ENCODE measurements at places on chromosomes 3 and 15.

DNA sequence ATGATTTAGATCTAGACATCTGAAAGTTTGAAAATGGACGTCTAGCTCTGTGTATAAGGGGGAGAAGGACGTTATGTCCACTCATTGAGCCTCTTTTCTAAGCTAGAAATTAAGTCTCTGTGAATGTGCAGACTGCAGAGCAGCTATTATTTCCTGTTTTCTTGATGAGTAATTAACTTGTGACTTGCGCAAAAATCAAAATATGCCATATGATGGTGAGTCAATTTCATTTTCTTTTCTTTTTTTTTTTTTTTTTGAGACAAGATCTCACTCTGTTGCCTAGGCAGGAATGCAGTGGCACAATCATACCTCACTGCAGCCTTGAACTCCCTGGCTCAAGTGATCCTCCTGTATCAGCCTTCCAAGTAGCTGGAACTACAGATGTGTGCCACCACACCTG is 14.1 kb downstream of the LACTB start:
- no peak for DNase-seq
- H3K4me1 ChIP-seq, result no peaks in the 10 kb centered on the region
- peaks cover 9% of the 10 kb centered on the region for H3K36me3 ChIP-seq
- H3K27ac ChIP-seq, result no peak overlapping the region

DNA sequence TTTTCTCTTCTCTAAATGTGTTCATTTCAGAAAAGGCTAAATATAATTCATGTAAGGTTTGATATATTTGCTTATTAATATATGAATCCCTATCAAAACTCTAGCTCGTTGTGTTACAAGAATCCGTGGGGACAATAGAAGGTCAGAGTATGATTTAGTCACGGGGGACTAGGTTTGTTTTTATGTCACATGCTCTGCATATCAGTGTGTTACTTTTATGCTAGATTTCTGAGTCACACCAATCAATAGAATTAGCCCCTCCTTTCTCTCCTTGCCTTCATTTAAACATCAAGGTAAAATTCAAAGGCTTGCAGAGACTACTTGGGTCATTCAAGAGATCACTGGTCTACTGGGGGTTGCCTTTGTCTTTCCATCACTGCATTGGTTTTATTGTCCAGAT is 636.1 kb downstream of the NR2F2 start:
- no peaks in the 10 kb centered on the region for H3K36me3 ChIP-seq
- DNase-seq, result no peak
- H3K4me3 ChIP-seq, result no peak overlapping the region

- no peak overlapping the region for H3K27ac ChIP-seq
- DNase-seq, result no peak
- H3K27me3 ChIP-seq, result no peaks in the 10 kb centered on the region
- peaks cover 48% of the 10 kb centered on the region for H3K36me3 ChIP-seq
These were observed 3.0 kb downstream of the TRAK1 start for GRCh38 chr3:42094128-42094527.

- H3K4me3 ChIP-seq, result no peak overlapping the region
- H3K27ac ChIP-seq, result no peak overlapping the region
- H3K4me1 ChIP-seq, result peaks cover 12% of the 10 kb centered on the region
- peaks cover 5% of the 10 kb centered on the region for H3K27me3 ChIP-seq
- H3K36me3 ChIP-seq, result no peaks in the 10 kb centered on the region
These were observed 159.1 kb downstream of the CHL1 start for GRCh38 chr3:355622-356021.

- no peaks in the 10 kb centered on the region for H3K36me3 ChIP-seq
- no peaks in the 10 kb centered on the region for H3K27me3 ChIP-seq
- no peak for DNase-seq
- H3K4me3 ChIP-seq, result no peak overlapping the region
- H3K4me1 ChIP-seq, result no peaks in the 10 kb centered on the region
These were observed 29.0 kb upstream of the SLC2A2 start for GRCh38 chr3:171055336-171056178.

- no peak for DNase-seq
- peaks cover 5% of the 10 kb centered on the region for H3K4me1 ChIP-seq
- no peak overlapping the region for H3K27ac ChIP-seq
- no peak overlapping the region for H3K4me3 ChIP-seq
- H3K27me3 ChIP-seq, result no peaks in the 10 kb centered on the region
- no peaks in the 10 kb centered on the region for H3K36me3 ChIP-seq
These were observed 35.9 kb downstream of the ARPP21 start for GRCh38 chr3:35675206-35675605.

DNA sequence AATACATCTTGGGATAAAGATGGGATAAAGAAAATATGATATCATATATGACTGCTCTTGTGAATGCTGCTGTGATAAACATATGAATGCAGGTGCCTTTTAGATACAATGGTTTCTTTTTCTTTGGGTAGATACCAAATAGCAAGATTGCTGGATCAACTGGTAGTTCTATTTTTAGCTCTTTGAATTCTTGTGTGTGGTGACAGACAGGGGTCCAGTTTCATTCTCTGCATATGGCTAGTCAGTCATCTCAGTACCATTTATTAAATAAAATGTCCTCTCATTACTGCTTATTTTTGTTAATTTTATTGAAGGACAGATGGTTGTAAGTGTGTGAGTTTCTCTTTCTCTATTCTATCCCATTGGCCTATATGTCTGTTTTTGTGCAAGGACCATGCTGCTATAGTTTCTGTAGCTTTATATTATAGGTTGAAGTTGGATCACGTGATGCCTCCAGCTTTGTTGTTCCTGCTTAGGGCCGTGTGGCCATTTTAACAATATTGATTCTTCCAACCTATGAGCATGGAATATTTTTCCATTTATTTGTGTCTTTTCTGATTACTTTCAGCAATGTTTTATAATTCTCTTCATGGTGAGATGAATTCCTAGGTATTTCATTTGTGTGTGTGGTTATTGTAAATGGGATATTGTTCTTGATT is 1089.8 kb upstream of the CADM2 start:
- DNase-seq, result no peak
- H3K4me3 ChIP-seq, result no peak overlapping the region
- no peaks in the 10 kb centered on the region for H3K27me3 ChIP-seq
- no peaks in the 10 kb centered on the region for H3K4me1 ChIP-seq
- no peak overlapping the region for H3K27ac ChIP-seq
- no peaks in the 10 kb centered on the region for H3K36me3 ChIP-seq

- no peak overlapping the region for H3K4me3 ChIP-seq
- no peaks in the 10 kb centered on the region for H3K36me3 ChIP-seq
- no peaks in the 10 kb centered on the region for H3K27me3 ChIP-seq
These were observed 5.6 kb upstream of the ZNF80 start for GRCh38 chr3:114242947-114243346.

GRCh38 chr3:12737319-12737718 is 21.7 kb downstream of the TMEM40 start:
- H3K4me1 ChIP-seq, result no peaks in the 10 kb centered on the region
- H3K4me3 ChIP-seq, result no peak overlapping the region
- no peaks in the 10 kb centered on the region for H3K36me3 ChIP-seq
- no peak for DNase-seq
- peaks cover 16% of the 10 kb centered on the region for H3K27me3 ChIP-seq
- H3K27ac ChIP-seq, result no peak overlapping the region

GRCh38 chr3:46183330-46183729 is 24.8 kb downstream of the CCR1 start:
- H3K4me1 ChIP-seq, result no peaks in the 10 kb centered on the region
- H3K27me3 ChIP-seq, result peaks cover 4% of the 10 kb centered on the region
- H3K36me3 ChIP-seq, result no peaks in the 10 kb centered on the region
- no peak for DNase-seq
- no peak overlapping the region for H3K27ac ChIP-seq
- no peak overlapping the region for H3K4me3 ChIP-seq

DNA sequence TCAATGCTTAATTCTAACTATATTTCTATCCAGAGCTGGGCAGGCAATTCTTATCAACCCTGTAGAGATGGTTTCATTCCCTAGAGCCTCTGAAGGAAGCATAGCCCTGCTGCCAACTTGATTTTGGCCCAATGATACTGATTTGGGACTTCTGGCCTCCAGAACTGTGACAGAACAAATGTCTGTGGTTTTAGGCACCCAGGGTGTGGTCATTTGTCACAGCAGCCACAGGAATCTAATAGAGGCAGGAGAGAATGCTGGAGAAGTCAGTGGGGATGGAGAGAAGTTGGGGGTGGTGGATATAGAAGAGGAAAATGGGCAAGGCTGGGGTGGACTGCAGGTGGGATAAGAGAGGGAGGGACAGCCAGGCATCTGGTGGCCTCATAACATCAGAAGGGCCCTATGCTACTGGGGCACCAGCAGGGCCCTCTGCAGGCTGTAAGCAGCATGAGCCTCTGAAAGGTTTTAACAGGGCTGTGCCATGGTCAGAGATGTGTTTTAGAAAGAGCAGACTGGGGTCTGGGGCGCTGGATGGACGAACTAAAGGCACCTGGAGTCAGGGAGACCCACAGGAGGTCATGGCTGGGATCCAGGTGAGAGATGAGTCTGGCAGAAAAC is 19.8 kb downstream of the MRPS11 start:
- peaks cover 28% of the 10 kb centered on the region for H3K27me3 ChIP-seq
- H3K27ac ChIP-seq, result no peak overlapping the region
- H3K4me3 ChIP-seq, result no peak overlapping the region
- no peaks in the 10 kb centered on the region for H3K4me1 ChIP-seq

GRCh38 chr3:197343656-197344408 is 45.4 kb upstream of the DLG1 start:
- H3K4me1 ChIP-seq, result peaks cover 20% of the 10 kb centered on the region
- H3K27ac ChIP-seq, result no peak overlapping the region
- no peak for DNase-seq
- H3K4me3 ChIP-seq, result no peak overlapping the region

- H3K36me3 ChIP-seq, result peaks cover 21% of the 10 kb centered on the region
- DNase-seq, result no peak
- no peaks in the 10 kb centered on the region for H3K27me3 ChIP-seq
- peak overlapping the region; percentile 26 for H3K27ac ChIP-seq
- H3K4me3 ChIP-seq, result no peak overlapping the region
- H3K4me1 ChIP-seq, result peaks cover 38% of the 10 kb centered on the region
These were observed 82.2 kb downstream of the RORA start for GRCh38 chr15:61146931-61147230.

DNA sequence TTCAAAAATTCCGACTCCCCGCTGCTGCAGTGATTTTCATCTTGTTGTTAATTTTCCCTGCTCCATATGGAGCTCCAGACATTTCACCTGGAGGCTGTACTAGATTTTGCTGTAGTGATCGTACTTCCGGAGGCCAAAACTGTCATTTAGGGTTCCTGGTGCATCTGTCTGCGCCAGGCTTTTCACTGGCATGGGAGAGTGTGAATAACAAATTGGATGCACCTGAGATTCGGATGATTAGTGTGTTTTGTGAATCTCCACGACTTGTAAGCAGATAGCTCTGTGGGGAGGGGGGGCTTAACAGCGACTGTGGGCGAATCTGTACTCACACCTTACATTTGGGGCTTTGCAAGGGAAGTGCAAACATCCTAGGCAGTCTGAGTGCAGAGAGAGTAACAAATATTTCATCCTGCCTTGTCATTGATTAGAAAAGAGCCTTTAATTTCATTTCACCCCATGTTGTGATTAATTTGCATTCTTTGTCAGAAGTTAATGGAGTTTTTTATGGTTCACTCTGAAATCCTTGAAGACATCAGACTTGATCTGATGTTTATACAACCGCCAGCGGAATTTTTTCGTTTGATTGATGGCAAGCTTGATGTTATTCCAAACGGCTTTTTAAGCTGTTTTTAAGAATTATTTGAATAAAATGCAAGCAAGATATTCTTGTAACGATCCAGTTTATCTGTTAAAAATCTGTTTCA is 92.5 kb upstream of the SKOR1 start:
- peaks cover 52% of the 10 kb centered on the region for H3K4me1 ChIP-seq
- H3K36me3 ChIP-seq, result no peaks in the 10 kb centered on the region
- H3K4me3 ChIP-seq, result no peak overlapping the region

- DNase-seq, result no peak
- H3K4me1 ChIP-seq, result no peaks in the 10 kb centered on the region
- H3K27me3 ChIP-seq, result no peaks in the 10 kb centered on the region
- no peak overlapping the region for H3K27ac ChIP-seq
These were observed 127.7 kb downstream of the MTHFS start for GRCh38 chr15:79769069-79769481.
